ENCODE measurements at places on chromosomes 12 and 14.

GRCh38 chr14:85852906-85853305, 323.0 kb downstream of the FLRT2 start:
- no peaks in the 10 kb centered on the region for H3K27me3 ChIP-seq
- no peak for DNase-seq
- no peaks in the 10 kb centered on the region for H3K4me1 ChIP-seq
- no peak overlapping the region for H3K4me3 ChIP-seq

GRCh38 chr14:20714593-20715250, 26.2 kb downstream of the ANG start:
- H3K4me1 ChIP-seq = no peaks in the 10 kb centered on the region
- no peaks in the 10 kb centered on the region for H3K36me3 ChIP-seq
- DNase-seq = no peak
- no peak overlapping the region for H3K27ac ChIP-seq
- H3K27me3 ChIP-seq = no peaks in the 10 kb centered on the region

DNA sequence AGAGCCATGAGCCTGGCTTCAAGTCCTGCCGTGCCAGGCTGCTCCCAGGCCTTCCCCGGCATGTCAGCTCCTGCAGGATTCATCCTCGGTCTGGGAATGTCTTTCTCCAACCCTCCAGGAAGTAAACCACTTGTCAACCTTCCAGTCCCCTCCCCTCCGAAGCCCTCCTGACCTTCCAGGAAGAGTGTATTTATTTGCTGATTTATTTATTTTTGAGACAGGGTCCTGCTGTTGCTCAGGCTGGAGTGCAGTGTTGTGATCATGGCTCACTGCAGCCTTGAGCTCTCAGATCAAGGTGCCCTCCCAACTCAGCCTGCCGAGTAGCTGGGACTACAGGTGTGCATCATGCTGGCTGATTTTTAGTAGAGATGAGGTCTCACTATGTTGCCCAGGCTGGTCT, 24.7 kb downstream of the VSX2 start:
- H3K27ac ChIP-seq = no peak overlapping the region
- H3K36me3 ChIP-seq = no peaks in the 10 kb centered on the region
- DNase-seq = no peak
- H3K27me3 ChIP-seq = no peaks in the 10 kb centered on the region

- H3K4me3 ChIP-seq = no peak overlapping the region
- no peaks in the 10 kb centered on the region for H3K27me3 ChIP-seq
- no peaks in the 10 kb centered on the region for H3K4me1 ChIP-seq
- H3K36me3 ChIP-seq = no peaks in the 10 kb centered on the region
- no peak for DNase-seq
Measured at GRCh38 chr14:68192935-68193334, 373.4 kb downstream of the RAD51B start.

DNA sequence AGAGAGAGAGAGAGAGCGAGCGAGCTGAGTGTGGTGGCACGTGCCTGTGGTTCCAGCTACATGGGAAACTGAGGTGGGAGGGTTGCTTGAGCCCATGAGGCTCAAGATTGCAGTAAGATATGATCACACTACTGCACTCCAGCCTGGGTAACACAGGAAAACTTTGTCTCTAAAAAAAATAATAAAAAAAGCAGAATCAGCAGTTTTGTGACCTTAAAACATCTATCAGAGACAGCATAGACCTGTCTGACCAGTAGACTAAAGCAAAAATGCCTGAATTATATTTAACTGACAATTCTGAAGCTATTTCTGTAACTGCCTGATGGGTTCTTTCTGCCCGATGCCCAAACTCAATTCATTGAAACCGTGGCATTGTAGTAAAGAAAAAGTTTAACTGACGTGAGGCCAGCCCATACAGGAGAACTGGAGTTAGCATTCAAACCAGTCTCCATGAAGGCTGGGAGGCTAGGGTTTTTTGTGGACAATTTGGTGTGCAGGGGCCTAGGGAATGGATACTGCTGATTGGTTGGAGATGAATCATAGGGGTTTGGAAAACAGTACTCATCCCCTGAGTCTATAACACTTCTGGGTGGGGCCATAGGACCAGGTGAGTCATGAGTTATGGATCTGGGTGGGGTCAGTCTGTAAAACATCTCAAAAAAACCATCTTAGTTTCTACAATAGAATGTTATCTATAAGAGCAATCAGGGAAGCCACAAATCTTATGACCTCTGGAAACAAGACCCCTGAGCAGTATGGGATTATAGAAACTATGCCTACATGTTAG, 8.0 kb upstream of the RASSF8 start:
- no peak overlapping the region for H3K4me3 ChIP-seq
- no peaks in the 10 kb centered on the region for H3K4me1 ChIP-seq
- H3K36me3 ChIP-seq = no peaks in the 10 kb centered on the region
- no peaks in the 10 kb centered on the region for H3K27me3 ChIP-seq
- no peak for DNase-seq

DNA sequence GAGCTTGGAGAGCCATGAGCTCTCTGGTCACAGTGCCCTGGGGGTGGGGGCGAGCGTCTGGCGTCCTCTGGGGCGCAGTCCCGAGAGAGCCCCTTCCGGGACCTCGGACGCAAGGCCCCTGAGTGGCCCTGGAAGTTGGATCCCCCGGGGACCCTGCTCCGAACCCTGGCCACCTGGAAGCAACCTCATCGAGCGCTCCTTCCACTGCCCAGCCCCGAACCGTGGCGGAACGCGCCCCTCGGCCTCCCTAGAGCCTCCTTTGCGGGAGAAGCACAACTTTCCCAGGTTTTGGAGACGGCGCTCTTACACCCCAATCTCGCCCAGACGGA, 1.2 kb downstream of the NOS1 start:
- H3K36me3 ChIP-seq = no peaks in the 10 kb centered on the region
- no peaks in the 10 kb centered on the region for H3K27me3 ChIP-seq
- H3K4me1 ChIP-seq = no peaks in the 10 kb centered on the region
- no peak overlapping the region for H3K4me3 ChIP-seq
- no peak for DNase-seq

GRCh38 chr14:100237735-100238418, 1.1 kb upstream of the YY1 start:
- H3K4me1 ChIP-seq = peaks cover 61% of the 10 kb centered on the region
- peak overlapping the region; percentile 67 for H3K4me3 ChIP-seq

DNA sequence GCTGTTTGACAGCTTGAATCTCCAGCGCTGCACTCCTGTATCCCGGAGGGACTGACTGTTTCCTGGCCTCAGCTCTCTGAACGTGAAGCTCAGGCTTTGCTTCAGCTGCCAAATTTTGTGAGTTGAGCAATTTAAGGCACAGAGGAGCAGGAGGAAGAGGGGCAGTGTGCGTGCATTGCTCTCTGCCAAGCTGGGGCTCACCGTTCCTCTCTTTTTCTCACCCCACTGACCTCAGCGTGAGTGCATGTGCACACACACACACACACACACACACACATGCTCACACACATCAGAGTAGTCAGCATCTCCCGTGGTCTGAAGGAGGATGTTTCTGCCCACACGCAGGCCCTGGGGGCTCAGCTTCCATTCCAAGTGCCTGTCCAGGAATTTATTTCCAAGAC, 27.8 kb upstream of the BDKRB2 start:
- no peaks in the 10 kb centered on the region for H3K36me3 ChIP-seq
- no peaks in the 10 kb centered on the region for H3K4me1 ChIP-seq
- H3K4me3 ChIP-seq = no peak overlapping the region
- no peak for DNase-seq
- H3K27ac ChIP-seq = no peak overlapping the region
- H3K27me3 ChIP-seq = no peaks in the 10 kb centered on the region

DNA sequence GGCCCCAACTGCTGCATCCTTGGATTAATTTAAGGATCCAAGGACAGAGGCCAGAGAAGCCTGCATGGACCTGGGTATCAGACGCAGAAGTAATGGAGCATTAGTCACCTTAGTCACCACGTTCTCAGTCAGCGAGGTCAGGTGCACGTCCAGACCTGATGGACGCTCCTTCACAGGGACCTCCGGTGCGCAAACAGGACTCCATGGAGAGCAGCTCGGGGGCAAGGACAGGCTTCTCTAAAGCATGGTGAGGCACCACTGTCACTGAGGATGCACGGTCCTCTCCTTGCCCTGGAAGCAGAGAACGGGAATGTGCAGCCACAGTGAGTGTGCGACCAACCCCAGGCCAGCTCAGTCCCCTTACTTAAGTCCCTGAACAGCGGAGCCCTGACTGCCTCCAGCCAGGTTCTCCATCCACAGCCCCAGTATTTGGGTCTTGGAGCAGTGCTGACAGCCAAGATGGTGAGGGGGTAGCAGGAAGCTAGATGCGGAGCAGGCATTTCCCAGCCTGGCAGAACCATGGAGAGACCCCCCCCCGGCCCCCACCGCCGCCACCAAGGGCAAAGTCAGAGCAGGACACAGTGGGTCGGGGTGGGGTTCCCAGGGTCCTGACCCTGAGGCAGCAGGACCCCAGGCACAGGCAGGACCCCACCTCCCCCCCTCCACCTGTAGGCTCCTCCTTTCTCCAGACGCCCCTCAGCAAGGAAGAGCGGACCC, 253.4 kb upstream of the SFSWAP start:
- no peaks in the 10 kb centered on the region for H3K36me3 ChIP-seq
- no peaks in the 10 kb centered on the region for H3K27me3 ChIP-seq
- DNase-seq = no peak
- no peak overlapping the region for H3K27ac ChIP-seq

GRCh38 chr12:104929977-104930376, 28.1 kb downstream of the SLC41A2 start:
- H3K36me3 ChIP-seq = no peaks in the 10 kb centered on the region
- no peaks in the 10 kb centered on the region for H3K4me1 ChIP-seq
- no peak overlapping the region for H3K4me3 ChIP-seq
- H3K27me3 ChIP-seq = no peaks in the 10 kb centered on the region
- H3K27ac ChIP-seq = no peak overlapping the region

GRCh38 chr12:17577405-17577804, 512.6 kb downstream of the RERGL start:
- no peaks in the 10 kb centered on the region for H3K36me3 ChIP-seq
- no peaks in the 10 kb centered on the region for H3K27me3 ChIP-seq
- no peak for DNase-seq

GRCh38 chr12:98109266-98109665, 406.1 kb upstream of the TMPO start:
- DNase-seq = no peak
- H3K27me3 ChIP-seq = no peaks in the 10 kb centered on the region
- H3K4me1 ChIP-seq = no peaks in the 10 kb centered on the region
- H3K4me3 ChIP-seq = no peak overlapping the region

GRCh38 chr12:32868885-32869284, 27.7 kb downstream of the PKP2 start:
- no peaks in the 10 kb centered on the region for H3K4me1 ChIP-seq
- H3K27ac ChIP-seq = no peak overlapping the region
- no peak for DNase-seq
- H3K4me3 ChIP-seq = no peak overlapping the region

GRCh38 chr12:31589598-31589903, 1.4 kb downstream of the DENND5B start:
- H3K36me3 ChIP-seq = no peaks in the 10 kb centered on the region
- H3K27me3 ChIP-seq = peaks cover 23% of the 10 kb centered on the region
- H3K4me1 ChIP-seq = peaks cover 5% of the 10 kb centered on the region
- no peak overlapping the region for H3K27ac ChIP-seq

GRCh38 chr12:105477873-105478272, 147.4 kb downstream of the C12orf75 start:
- H3K4me3 ChIP-seq = no peak overlapping the region
- no peaks in the 10 kb centered on the region for H3K4me1 ChIP-seq
- no peak overlapping the region for H3K27ac ChIP-seq
- no peaks in the 10 kb centered on the region for H3K27me3 ChIP-seq
- H3K36me3 ChIP-seq = no peaks in the 10 kb centered on the region

DNA sequence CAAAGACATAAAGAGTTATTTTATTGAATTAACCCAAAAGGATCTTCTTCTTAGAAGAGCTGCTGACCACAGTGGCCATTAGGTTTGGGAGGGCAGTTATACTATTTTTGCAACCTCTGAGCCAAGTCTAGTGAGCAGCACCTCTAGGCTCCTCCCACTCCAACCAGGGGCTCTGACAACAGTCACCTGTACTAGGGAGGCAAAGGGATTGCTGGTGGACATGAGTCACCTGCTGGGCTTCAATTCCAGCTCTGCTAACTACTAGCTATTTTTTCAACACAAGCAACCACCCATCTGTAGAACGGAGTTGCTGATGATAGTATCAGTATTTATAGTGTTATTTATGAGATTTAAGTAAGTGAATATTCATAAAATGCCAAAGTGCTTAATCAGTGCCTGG, 166.0 kb downstream of the KLHL28 start:
- DNase-seq = no peak
- no peak overlapping the region for H3K4me3 ChIP-seq
- no peak overlapping the region for H3K27ac ChIP-seq
- H3K4me1 ChIP-seq = no peaks in the 10 kb centered on the region
- no peaks in the 10 kb centered on the region for H3K27me3 ChIP-seq
- H3K36me3 ChIP-seq = no peaks in the 10 kb centered on the region

- H3K27ac ChIP-seq = no peak overlapping the region
- no peak for DNase-seq
- no peaks in the 10 kb centered on the region for H3K4me1 ChIP-seq
Measured at GRCh38 chr14:28785096-28785952, 18.7 kb downstream of the FOXG1 start.

DNA sequence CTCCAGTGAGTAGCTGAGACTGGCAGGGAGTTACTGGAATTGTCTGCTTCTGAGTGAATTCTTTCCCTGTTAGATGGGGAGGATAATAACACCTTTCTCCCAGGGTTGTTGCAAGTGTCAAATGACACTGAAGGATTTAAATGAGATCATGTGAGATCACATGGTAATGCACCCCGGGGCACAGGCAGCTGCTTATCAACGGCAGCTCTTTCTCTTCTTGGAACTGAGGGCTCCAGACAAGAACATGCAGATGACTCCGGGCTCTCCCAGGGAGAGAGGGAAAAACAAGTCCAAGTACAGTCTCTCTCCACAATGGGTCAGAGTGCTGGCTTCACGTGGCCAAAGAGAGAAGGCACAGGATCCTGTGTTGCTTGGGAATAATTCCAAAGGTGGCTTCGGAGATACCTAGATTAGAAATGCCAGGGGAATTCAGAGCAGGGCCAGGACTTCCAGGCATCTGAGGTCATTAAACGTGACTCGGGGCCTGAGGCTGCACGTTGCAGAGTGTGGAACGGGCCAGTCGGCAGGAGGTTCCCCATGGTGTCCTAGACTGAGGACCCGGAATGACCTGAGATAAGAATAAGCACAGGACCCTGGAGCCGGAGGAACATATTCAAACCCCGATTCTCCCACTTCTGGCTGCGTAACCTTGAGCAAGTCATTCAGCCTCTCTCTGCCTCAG, 109.2 kb downstream of the PRMT8 start:
- H3K4me3 ChIP-seq = no peak overlapping the region
- H3K27me3 ChIP-seq = no peaks in the 10 kb centered on the region
- DNase-seq = no peak
- H3K36me3 ChIP-seq = no peaks in the 10 kb centered on the region
- no peaks in the 10 kb centered on the region for H3K4me1 ChIP-seq

DNA sequence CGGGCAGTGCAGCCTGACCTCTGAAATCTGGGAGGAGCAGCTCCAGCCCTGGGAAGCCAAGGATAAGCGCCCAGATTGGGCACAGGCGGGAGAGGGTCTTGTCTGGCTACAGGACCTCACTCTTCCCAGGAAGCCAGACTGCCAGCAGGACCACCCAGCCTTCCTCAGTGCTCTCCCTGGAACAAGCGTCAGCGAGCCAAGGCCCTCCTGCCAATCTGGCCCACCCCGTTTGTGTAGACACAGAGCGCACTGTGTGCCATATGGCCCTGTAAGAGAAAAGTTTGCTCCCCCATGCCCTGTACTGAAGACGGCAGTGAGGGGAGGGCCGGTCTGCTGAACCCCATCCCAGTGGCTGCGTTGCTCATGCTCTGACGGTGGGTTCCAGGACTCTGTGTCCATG, 1.2 kb upstream of the C14orf180 start:
- no peak overlapping the region for H3K4me3 ChIP-seq
- no peak overlapping the region for H3K27ac ChIP-seq
- no peaks in the 10 kb centered on the region for H3K4me1 ChIP-seq
- no peak for DNase-seq

GRCh38 chr14:74217672-74218448, 21.4 kb upstream of the VSX2 start:
- no peaks in the 10 kb centered on the region for H3K36me3 ChIP-seq
- no peak overlapping the region for H3K27ac ChIP-seq
- H3K27me3 ChIP-seq = peaks cover 6% of the 10 kb centered on the region
- no peak overlapping the region for H3K4me3 ChIP-seq

Measured in CD4-positive, alpha-beta memory T cell (primary cell).